Dermis microvascular lymphatic vessel endothelial cell (primary cell): ENCODE measurements at places on chromosomes 4 and X. TPM values are rescaled to one million over a fixed set of nuclear protein-coding genes. Genes with fewer than 3 reads are reported as not detected.

DNA sequence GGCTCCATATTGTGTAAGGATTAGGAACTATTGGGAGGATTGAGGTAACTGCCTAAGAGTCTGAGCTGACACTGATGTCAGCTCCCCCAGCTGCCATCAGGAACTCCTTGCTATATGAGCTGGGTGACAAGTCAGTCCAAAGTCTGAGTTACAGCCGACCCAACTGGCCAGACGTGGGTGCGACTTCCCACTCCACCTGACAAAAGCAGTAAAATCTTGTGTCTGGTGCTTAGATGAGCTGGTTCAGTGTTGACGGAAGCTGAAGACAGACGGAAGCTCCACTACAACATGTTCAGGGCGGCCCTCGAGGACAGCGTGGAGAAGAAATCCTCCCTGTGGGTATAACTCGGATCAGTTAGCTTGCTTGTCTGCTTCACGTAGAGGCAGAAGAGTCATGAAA lies 22.8 kb upstream of the NAT8L start:
- DNase-seq, result no peak

DNA sequence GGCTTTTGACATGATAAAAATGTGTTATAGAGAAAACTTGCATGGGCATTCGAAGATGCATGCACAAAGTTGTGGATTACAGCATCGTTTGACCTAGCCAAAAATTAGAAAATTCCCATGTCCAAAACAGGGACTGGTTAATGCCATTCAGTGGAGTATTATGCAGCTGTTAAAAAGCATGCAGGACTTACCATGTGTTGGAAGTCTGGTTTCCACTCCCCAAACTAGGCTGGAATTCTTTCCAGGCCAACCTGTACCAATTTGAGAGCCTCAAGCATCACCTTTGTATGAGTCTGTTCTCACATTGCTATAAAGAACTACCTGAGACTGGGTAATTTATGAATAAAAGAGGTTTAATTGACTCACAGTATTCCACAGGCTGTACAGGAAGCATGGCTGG lies 45.9 kb upstream of the MTM1 start:
- no peak for DNase-seq

- no peak for DNase-seq
These were observed 294.9 kb upstream of the BOD1L1 start for GRCh38 chr4:13922459-13922858.

- DNase-seq, result no peak
These were observed 113.4 kb upstream of the LIMCH1 start for GRCh38 chr4:41424522-41424921.

DNA sequence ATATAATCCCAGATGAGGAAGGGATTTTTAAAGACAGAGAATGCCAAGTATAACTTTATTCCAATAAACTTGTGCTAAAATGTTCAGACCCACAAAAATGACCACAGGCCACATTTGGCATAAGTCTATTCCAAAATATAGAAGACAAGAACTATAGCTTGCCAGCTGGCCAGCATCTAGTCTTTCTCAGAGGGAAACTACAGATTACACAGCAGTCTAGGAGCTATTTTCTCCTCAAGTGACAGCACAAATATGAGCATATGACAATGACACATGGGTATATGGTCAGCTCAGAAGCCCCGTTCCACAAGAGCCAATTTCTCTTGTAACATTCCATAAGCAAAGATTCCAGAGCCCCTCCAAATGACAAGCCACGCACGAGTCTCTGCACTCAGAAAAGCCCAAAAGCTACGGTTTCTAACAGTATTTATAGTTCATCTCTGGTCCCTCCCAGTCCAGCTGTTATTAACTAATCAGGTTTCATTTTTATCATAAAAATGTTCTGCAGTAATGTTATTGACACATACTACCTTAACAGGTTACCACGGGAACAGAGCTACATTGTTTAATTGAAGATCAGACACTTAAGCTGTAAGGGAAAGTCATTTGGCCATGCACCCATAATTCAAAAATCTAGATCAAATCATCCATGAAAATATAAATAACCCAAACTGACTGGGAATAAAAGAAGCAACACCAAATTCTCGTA lies 70.3 kb downstream of the RAB28 start:
- DNase-seq, result no peak

RIPPLY1 gene
- not detected in 2 replicates for total RNA-seq

CYTL1 gene
- total RNA-seq, result 41.8 and 46.0 TPM in 2 replicates
